ENCODE measurements at places on chromosomes 7 and 10.

DNA sequence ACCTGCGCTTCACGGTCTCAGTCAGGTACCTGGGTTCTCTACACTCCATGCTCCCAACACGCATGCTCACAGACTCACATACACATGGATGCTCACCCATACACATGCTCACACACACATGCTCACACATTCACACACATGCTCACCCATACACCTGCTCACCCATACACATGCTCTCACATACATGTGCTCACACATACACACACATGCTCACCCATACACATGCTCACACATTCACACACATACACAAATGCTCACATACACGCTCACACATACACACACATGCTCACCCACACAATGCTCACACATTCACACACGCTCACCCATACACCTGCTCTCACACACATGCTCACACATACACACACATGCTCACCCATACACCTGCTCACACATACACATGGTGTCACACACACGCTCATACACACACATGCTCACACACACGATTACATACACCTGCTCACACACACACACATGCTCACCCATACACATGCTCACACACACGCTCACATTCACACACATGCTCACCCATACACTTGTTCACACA, 119.9 kb downstream of the PAXIP1 start:
- no peak for DNase-seq

GRCh38 chr7:16266877-16267276, 154.5 kb downstream of the CRPPA start:
- DNase-seq: no peak

DNA sequence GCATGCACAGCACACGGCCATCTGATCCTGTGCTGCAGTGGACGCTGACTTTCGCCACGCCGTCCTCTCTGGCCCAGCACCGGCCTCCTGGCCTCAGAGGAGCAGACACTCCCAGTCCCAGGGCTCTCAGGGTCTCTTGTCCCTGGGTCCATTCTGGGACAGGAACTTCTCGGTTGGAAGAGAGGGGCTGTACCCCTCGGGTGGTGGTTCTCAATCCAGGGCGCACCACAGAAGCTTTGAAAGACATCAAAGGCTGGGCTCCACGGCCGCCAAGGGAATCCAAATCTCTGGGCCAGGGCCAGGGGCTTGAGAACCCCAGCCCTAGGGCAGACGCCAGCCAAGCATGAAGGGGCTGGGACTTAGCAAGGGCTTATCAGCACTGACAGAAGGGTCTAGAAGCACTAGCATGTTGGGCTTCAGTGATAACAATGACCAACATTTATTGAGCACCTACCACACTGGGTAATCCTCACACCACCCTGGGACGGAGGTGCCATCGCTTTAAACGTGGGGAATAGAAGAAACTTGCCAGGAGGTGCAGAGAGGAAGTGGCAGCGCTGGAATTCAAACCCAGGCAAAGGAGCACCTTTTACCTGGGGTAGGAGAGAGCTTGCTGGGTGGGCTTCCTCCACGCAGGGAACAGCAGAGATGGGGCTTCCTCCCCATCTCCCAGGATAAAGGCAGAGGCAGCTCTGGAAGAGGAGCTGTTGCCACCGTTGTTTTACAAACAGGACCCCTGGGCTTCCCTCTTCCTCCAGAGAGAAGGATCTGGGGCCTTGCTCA, 1.8 kb upstream of the PYROXD2 start:
- DNase-seq: no peak

- no peak for DNase-seq
These were observed 24.3 kb downstream of the IL6 start for GRCh38 chr7:22751341-22751740.

DNA sequence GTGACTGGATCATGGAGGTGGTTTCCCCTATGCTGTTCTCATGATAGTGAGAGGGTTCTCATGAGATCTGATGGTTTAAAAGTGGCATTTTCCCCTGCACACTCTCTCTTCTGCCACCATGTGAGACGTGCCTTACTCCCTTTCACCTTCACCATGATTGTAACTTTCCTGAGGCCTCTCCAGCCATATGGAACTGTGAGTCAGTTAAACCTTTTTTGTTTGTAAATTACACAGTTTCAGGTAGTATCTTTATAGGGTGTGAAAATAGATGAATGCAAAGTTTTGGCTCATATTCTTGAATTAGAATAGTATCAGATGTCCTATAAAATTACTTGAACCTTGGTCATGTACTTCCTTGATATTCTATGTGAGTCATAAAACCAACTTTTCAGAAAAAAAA, 252.1 kb upstream of the TMEM229A start:
- DNase-seq: no peak

DNA sequence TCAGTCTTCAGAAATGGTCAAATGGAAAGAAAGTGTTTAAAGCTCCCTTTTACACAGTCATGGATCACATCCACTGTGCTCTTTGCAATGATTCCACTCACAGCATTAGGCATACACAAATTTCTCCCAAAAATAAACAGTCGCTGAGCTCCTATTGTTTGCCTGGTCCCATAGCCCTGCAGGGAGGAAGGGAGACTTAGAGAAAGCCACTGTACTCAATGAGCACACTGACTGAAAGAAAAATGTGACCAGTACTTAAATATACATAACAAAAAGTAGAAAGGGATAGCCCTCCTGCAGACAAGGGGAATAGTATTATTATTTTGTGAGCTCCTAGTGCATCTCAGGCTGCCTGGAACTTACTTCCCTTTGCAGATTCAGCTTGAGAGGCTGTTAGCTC, 853.2 kb downstream of the GRID1 start:
- DNase-seq: no peak

- no peak for DNase-seq
These were observed 41.8 kb upstream of the ELN start for GRCh38 chr7:73986158-73986631.

- no peak for DNase-seq
These were observed 125.9 kb downstream of the CFTR start for GRCh38 chr7:117605712-117606111.

DNA sequence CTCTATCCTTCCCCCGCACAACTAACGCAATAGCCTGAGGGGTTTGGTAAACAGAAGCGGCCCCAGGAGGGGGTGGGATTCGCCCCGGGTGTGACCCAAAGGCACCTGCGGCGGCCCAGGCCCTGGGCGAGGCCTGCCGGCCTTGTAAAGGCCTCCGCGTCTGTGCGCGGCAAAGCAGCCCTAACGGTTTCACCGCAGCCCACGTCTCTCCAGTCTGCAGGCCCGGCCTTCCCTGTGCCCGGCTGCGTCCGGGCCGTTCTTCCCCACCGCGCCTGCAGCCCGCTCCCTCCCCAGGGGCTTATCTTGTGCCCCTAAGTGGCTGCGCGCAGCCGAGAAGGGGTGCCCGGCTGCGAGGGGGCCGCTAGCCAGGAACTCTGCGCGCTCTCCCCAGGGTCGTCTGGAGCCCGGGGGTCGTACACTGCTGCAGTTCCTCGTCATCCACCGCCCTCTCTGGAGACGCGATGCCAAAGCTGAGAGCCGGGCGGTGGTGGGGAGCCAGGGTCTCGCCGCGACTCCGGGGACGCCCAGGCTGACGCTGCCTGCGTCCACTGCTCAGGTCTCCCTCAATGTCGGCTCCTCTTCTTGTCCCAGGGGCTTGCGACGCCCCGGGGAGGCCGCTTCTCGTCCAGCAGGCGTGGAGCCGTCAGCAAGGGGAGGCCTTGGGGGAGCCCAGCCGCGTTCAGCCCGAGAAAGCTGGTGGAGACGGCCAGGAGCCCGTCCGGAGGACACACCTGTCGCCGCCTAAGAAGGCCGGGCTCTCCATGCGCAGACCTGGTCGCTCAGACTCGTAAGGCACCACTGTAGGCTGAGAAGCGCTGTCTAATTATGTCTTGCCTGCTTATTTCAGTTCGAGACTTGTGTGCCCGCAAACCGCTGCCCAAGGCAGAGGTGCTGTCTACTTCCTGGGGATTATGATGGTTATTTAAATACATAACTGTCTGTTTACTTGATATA, 132.3 kb downstream of the SPAG6 start:
- no peak for DNase-seq

DNA sequence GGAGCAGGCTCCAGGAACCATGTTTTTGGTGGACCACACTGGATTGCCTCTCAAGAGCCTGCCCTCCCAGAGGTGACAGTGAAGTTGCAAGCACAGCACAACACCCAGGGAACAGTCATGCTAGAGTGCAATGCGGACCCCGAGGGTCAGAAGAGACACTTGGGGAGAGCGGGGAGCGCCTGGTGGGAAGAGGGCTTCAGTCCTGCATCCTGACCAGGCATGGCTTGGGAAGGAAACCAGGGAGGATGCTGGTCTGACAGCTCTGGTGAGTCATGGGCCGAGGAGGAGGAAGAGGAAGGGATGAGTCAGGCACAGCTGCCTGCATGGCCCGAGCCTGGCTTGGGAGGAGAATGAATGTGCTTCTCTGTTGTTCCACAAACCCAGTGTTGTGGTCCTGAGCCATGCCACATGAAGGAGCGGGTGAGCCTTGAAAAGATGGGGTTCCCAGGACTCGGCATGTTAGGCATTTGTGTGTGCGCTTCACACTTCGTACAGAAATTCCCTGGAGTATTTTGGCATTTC, 29.5 kb upstream of the ANKRD2 start:
- peak; percentile 95 for DNase-seq

DNA sequence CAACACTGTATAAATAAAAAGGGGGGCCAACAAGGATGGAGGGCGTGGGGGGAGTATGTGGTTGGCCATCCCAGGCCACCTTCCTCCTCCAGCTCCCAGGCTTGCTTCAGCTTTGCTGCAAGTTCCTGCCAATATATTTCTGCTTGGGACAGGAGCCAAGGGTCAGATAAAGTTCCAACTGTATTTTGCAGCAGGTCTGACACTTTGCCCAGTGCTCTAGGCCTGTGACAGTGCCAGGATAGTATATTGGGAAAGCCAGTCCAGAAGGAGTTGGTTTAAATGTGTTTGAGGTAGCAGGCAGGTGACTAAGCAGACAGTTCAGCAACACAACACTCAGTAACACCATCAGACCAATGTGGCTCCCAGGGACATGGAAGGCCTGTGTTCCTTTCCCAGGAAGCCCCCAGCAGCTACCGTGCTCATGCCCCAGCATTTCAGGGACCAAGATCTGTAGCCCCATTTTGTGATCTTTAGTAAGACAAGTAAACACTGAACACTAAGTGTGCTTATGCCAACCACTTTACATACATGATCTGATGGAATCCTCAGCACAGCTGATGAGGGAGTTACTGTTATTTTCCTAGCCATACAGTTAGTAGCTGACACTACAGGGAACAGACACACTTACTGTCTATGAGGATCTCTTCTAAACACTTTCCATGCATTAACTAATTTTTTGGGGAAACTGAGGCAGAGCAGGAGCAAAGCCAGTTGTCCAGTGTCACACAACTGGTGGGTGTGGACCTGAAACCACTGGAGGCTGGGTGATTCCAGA, 38.9 kb downstream of the DNAJB12 start:
- no peak for DNase-seq

DNA sequence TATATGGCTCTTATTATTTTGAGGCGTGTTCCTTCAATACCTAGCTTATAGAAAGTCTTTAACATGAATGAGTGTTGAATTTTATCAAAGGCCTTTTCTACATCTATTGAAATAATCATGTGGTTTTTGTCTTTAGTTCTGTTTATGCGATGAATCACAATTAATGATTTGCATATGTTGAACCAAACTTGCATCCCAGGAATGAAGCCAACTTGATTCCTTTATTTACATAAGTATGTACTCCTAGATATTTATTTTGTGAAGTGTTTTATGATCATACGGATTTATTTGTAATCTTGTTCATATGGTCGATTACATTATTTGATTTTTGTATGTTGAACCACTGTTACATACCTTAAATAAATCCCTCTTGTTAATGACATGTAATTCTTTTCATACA, 244.3 kb upstream of the KCND2 start:
- no peak for DNase-seq

- DNase-seq: peak; percentile 50
These were observed 80.0 kb downstream of the C7orf25 start for GRCh38 chr7:42831718-42832522.

DNA sequence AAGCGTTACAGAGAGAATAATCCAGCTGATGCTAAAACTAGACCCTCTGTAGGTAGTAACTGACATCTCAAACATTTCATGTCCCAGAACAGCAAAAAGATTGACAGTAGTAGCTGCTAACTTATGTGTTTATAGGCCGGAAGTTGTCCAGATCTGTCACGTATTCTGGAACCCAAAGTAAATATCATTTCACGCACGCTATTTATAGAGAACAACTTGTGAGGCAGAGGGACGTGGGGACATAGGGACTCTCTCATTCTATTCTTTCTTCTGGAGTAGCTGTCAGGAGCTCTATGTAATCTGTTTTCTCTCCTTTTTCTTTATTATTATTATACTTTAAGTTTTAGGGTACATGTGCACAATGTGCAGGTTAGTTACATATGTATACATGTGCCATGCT, 22.3 kb downstream of the AGK start:
- DNase-seq: no peak
